T-helper 17 cell (primary cell): ENCODE measurements at places on chromosomes 12 and 14.
A peak's percentile ranks its signal among the peaks of the same experiment; 100 is the strongest.

DNA sequence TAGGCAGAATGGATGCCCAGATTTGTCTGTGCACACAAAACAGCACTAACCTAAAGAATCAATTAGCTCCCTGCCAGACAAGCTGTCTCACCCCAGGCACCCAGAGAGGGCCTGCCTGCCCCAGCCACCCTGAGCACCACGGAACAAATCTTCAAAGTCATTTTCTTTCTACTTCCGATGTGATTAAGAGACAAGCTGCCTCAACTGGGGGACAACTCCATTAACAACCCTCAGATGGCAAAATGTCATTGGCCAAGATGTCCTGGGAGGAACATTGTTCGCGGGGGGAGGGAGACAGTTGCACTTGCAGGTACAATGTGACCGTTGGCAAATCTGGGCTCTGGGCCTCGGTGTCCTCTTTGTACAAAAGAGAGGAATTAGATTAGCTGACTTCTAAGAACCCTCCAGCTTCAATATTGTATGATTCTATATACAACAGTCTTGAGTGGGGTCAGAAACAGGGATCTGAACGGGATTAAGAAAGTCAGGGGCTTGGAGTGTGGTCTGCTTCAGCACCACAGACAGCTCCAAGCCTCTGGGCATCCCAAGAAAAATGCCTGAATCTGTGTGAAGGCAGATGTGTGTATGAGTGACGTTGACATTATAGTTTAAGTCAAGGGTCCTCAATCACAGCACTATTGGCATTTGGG lies 42.8 kb upstream of the CMKLR1 start:
- H3K27me3 ChIP-seq: peaks cover 13% of the 10 kb centered on the region
- no peak for DNase-seq
- no peaks in the 10 kb centered on the region for H3K4me1 ChIP-seq
- no peak overlapping the region for H3K4me3 ChIP-seq
- no peak overlapping the region for H3K27ac ChIP-seq

DNA sequence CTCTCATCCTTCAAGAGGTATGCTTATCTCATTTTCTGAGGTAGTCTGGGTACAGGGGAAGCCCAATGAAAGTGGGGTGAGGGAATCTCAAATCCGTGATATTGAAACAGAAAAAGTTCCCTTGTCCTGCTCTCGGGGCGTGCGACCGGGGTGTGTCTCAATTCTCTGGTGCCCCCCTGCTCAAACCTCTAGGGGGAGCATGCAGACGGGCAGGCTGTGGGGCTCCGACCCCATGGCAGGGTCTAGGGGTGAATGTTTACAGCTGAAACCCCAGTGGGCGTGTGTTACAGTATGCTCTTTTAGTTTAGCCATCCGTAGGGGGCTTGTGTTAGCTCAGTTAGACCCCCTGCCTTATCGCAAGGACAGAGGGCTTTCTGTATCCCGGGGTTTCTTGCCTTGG lies 68.7 kb downstream of the PTPRQ start:
- H3K27me3 ChIP-seq: no peaks in the 10 kb centered on the region
- no peaks in the 10 kb centered on the region for H3K36me3 ChIP-seq
- no peak for DNase-seq
- H3K4me1 ChIP-seq: no peaks in the 10 kb centered on the region

DNA sequence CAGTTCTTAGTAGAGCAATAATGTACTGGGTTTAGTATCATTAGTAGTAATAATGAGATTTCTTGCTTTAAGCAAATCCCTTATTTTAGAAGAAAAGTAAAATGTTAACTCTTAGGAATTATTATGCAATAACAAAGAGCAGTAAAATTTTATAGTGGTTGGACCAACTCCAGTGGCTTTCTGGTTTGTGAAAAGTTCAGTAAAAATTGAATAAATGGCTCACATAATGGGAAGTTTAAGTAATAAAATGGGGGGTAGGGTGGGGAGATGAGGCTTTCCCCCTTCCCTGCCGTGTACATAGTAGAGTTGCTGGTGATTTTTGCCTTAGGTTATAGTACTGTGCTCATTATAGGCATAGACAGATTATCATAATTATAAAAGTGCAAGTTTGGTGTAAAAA lies 250.5 kb upstream of the ATP2B1 start:
- DNase-seq: no peak
- H3K4me1 ChIP-seq: peaks cover 16% of the 10 kb centered on the region
- peaks cover 4% of the 10 kb centered on the region for H3K36me3 ChIP-seq
- H3K27me3 ChIP-seq: no peaks in the 10 kb centered on the region

GRCh38 chr12:80053051-80053790 lies 46.1 kb upstream of the OTOGL start:
- no peak overlapping the region for H3K4me3 ChIP-seq
- H3K27ac ChIP-seq: no peak overlapping the region
- no peak for DNase-seq
- H3K27me3 ChIP-seq: peaks cover 21% of the 10 kb centered on the region
- peaks cover 14% of the 10 kb centered on the region for H3K4me1 ChIP-seq

GRCh38 chr14:65336191-65336591 lies 76.3 kb upstream of the FUT8 start:
- no peak overlapping the region for H3K27ac ChIP-seq
- no peak overlapping the region for H3K4me3 ChIP-seq
- no peak for DNase-seq
- H3K27me3 ChIP-seq: no peaks in the 10 kb centered on the region

DNA sequence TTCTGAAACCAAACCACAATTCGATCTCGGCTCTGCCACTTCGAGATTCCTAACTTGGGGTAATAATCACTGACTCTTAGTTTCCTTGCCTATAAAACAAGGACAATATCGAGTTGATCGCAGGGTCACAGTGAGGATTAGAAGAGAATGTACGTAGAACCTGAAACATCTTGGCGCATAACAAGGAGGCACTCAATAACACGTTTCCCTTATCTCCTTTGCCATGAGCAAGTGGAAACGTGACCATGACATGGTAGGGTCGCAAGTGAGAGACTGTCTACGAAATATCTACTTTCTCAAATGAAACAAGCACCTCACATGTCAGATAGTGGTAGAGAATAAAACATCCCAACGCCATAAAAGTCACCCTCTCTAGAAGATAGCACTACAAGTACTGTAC lies 2.3 kb downstream of the DICER1 start:
- peaks cover 45% of the 10 kb centered on the region for H3K4me1 ChIP-seq
- no peak overlapping the region for H3K27ac ChIP-seq
- H3K4me3 ChIP-seq: peak overlapping the region; percentile 83

- H3K4me3 ChIP-seq: no peak overlapping the region
- H3K36me3 ChIP-seq: peaks cover 3% of the 10 kb centered on the region
- no peak overlapping the region for H3K27ac ChIP-seq
Observed at GRCh38 chr12:113762882-113763816, 203.0 kb downstream of the RBM19 start.

DNA sequence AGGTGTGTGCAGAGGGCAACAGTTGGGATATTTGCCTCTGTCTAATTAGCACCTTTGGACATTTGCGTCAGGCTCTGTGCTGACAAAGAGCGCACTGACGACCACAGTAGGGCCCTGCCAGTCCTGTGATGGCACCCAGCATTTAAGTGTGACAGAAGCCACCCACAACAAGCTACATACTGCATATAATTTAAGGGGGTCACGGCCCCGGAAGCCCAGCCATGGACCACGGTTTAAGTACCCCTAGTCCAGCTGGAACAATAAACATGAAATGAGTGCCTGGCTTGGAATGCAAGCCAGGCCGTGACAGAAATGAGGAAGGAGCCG lies 16.8 kb upstream of the DYNC1H1 start:
- peaks cover 13% of the 10 kb centered on the region for H3K4me1 ChIP-seq
- peak overlapping the region; percentile 98 for H3K27ac ChIP-seq
- H3K36me3 ChIP-seq: no peaks in the 10 kb centered on the region
- H3K27me3 ChIP-seq: peaks cover 40% of the 10 kb centered on the region
- H3K4me3 ChIP-seq: peak overlapping the region; percentile 95
- no peak for DNase-seq

DNA sequence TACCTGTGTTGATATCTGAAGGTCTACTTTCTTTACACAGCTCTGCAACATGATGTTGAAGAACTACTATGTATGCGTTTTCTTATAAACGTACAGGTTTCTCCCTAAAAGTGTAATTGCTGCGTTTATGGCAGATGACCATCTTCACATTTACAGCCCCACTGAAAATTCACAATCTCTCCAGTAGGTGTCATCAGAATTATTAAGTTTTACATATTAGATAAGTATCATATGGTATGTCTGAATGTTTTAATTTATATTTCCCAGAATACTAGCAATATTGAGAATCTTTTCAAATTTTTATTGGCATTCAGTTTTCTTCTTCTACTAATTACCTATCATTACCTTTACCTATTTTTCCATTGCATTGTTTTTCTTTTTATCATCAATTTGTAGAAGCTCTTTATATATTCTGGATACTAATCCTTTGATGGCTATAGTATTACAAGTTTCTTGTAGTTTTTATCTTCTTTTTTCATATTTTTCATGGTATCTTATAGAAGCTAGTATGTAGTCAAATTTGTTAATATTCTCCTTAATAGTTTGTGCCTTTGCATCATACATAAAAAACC lies 123.5 kb downstream of the CAPZA3 start:
- peaks cover 18% of the 10 kb centered on the region for H3K27me3 ChIP-seq
- H3K36me3 ChIP-seq: no peaks in the 10 kb centered on the region
- H3K4me3 ChIP-seq: no peak overlapping the region
- H3K27ac ChIP-seq: no peak overlapping the region
- no peaks in the 10 kb centered on the region for H3K4me1 ChIP-seq
- no peak for DNase-seq

DNA sequence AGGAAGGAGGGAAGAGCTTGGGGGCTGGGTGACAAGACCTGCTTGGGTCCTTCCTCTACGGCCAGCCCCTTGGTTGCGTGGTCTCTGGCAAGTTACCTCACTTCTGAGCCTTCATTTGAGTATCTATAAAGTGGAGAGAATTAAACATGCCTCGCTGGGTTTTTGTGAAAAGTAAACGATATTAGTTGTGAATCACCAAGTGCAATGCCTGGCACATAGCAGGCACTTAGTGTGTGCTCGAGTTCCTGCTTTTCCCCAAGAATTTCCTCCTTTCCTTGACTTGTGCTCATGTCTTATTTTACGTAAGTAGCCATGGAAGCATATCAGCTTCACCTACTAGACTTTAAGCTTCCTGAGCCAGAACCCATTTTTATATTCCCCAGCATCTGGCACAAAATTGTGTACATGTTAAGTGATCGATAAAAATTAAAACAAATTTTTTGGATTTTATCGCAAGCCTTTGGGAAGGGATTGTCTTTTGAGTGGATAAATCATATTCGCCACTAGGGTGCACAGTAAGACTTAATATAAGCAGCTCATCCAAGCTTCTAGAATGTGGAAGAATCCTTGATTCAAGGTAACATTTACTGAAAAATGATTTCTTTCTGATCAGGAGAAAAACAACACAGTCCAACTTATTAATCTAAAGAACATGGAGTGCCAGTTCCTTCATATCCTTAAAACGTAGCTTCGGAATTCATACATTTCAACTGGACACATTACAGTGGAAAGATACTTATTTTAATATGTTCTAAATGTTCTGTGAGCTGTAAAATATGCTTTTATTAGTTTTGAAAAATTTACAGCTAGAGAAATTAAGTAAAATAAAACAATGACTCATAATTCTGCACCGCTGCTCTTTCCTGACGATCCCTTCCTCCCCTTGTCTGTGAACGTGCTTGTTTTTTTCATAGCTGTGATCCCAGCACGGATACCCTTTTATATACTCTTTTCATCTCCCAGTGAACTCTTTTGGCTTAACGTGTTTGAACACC lies 62.0 kb downstream of the SLC25A47 start:
- no peaks in the 10 kb centered on the region for H3K27me3 ChIP-seq
- no peak overlapping the region for H3K4me3 ChIP-seq
- peaks cover 1% of the 10 kb centered on the region for H3K36me3 ChIP-seq
- H3K27ac ChIP-seq: no peak overlapping the region

DNA sequence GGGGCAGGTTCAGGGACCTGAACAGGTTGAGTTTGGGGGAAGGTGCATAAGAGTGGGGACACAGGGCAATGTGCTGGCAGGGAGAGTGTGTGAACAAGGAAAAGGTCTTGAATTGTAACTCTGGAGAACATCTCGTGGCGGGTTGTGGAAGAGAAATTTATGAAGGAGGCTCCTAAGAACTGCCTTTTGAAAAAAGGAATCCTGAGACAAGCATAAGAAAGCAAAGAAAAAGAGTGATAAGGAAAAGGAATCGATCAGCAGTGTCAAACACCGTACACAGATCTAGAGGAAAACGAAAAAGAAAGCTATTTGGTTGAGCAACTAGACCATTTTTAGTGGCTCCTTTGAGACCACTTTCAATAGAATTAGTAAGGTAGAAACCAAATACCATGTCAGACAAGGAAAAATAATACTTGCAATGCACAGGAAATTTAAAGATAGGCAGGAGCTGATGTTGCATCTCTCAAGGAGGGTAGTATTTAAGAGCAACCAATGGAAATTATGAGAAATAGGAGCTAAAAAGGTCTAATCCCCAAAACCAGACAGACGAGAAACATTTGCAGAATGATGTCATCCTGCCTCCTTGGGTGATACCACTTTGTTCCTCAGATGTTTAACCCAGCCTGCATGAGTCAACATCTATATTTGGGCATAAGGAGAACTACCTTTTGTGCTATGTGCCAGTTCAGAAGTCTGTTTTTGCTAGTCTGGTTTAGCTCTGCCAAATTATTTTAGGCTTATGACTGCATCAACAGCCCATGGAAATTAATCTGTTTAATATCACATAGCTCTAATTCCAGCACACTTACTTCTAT lies 64.5 kb upstream of the STK38L start:
- no peak for DNase-seq
- peaks cover 17% of the 10 kb centered on the region for H3K27me3 ChIP-seq
- no peak overlapping the region for H3K4me3 ChIP-seq
- H3K27ac ChIP-seq: no peak overlapping the region
- no peaks in the 10 kb centered on the region for H3K36me3 ChIP-seq

DNA sequence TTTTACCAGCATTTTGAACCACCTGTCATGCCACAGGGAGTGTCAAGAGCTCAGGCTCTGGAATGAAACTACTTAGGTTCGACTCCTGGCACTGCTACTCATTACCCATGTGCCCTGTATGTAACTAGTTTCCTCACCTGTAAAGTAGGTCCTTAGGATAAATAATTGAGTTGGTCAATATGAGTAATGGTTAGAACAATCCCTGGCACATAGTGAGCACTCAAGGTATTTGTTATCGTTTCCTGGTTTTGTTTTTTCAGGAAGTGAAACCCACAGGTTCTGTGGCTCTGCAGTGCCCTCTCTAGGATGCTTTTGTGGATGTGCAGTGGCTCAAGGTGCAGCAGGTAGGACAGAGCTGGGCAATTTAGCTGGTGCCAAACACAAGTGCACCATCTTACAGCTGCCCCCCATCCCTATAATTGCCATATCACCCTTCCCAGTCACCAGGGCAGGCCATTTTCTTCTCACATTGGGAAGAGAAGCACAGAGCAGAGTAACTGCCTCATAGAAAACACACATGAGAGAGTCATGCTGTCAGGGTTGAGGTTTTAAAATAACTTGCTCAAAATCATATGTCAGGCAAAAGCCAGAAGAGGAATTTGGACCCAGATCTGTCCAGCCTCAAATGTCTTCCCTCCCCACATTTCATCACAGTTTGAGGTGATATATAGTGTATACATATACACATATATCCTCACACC lies 297.5 kb downstream of the RPAP3 start:
- H3K36me3 ChIP-seq: peaks cover 6% of the 10 kb centered on the region
- H3K4me3 ChIP-seq: no peak overlapping the region
- no peak for DNase-seq
- peaks cover 42% of the 10 kb centered on the region for H3K4me1 ChIP-seq
- H3K27me3 ChIP-seq: no peaks in the 10 kb centered on the region
